Chondrocyte (in vitro differentiated cells): ENCODE measurements at places on chromosomes 5 and 9.

- no peak for DNase-seq
Measured at GRCh38 chr9:76629205-76629990, 134.8 kb upstream of the PCA3 start.

GRCh38 chr5:147567917-147568598 is 58.2 kb upstream of the DPYSL3 start:
- no peak for DNase-seq

GRCh38 chr5:108201721-108202120 is 180.2 kb downstream of the FBXL17 start:
- DNase-seq, result no peak

- DNase-seq, result no peak
Measured at GRCh38 chr5:64925123-64925522, 156.4 kb downstream of the CWC27 start.

DNA sequence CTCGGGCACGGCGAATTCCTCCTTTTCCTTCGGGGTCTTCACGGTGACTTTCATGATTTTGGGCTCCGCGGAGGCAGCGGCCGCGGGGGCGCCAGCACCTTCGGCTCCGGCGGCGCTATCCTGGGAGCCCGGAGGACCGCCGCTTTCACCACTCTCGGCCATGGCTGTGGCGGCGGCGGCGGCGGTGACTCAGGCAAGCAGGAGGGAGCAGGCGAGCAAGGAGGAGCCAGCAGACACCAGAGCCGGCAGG is 315 bp downstream of the UBQLN1 start:
- peak; percentile 95 for DNase-seq

DNA sequence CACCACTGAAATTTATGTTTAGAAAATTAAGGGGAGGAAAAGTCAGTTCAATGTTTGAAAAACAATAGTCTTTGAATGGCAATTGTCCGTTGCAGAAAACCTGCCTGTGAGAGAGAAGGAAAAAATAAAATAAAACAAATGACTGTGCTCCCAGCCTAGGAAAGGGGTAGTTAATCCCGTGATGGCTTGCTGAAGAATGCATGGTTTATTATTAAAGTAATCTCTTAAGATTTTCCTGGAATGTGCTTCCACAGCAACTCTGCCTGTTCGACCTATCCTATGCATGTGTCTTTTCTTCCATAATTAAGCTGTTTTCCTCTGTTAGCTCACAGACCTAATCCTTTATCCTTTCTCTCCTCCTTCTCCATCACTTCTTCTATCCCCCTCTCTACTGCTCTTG is 2.4 kb upstream of the DAB2 start:
- no peak for DNase-seq

- no peak for DNase-seq
Measured at GRCh38 chr9:15576350-15577050, 23.7 kb downstream of the CCDC171 start.

DNA sequence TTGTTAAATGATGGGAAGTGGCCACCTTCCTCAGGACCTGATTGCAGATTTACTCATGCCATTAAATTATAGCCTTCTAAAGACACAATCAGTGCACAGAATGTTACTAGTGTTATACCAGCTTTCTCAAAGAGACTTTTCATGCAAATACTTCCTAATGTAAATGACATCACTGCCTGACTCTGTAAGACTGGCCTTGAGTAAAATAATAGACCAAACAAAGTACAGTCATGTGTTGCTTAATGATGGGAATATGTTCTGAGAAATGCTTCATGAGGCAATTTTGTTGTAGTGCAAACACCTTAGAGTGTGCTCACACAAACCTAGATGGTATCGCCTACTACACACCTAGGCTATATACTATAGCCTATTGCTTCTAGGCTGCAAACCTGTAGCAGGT is 17.0 kb upstream of the C1QTNF3 start:
- no peak for DNase-seq

- DNase-seq, result no peak
Measured at GRCh38 chr5:142325725-142326479, 1.1 kb upstream of the SPRY4 start.
